Stimulated activated CD4-positive, alpha-beta T cell treated with anti-CD3 and anti-CD28 coated beads, Interleukin-2, amount 100 ng/mL, for 4 hours (primary cell): ENCODE measurements at places on chromosomes 11 and 22.

DNA sequence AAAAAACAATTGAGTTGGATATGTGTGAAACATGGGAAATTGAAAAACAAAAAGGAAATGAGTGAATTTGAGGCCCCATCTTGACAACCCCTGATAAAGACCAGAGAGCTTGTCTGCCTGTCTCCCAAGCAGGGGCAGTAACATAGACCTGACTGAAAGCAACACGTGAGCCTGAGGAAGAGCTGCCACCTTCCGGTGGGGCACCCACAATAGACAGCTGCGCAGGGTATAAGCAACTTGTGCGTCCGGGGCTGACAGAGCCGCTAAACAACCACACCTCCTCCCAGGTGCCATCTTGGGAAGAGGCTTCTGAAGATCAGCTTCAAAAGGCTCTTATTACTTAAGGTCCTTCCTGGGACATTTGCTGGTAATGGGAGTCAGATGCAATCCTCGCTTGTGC is 166.8 kb downstream of the NTM start:
- no peak for DNase-seq

DNA sequence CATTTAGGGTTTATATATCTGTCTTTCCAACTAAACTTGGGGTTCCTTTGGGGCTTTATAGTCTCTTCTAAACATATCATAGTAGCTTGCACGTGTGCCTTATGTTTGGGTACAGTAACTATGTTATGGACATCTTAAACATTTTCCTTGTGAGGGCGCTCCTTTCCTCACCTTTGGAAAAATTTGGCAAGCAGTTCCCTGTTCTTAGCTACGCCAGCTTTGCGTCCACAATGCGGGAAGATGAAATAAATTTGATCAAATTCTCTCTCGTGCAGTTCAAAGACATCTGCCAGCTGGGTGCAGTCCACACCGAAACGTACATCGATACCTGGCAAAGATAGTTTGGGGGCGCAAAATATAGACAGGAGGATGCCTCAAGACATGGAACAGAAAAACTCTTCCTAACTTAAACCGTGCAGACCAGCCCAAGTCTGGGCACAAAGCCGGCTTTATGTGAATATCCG is 548 bp downstream of the FDXACB1 start:
- no peak for DNase-seq

DNA sequence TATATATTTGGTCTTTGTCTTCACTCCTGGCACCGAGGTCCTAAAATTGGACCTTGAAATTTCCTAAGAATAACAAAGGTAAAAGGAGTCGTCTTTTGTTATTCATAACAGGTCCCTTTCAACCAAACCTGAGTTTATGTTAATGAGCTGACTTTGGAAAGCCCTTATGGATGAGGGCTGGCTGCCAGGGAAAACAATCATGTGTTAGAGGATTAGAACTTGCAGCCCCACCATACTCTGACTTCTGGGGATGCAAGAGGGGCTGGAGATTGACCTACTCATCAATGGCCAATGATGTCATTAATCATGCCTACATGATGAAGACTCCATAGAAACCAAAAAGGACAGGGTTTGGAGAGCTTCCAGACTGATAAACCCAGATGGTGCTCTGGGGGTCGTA is 118.9 kb downstream of the MRTFA start:
- DNase-seq: no peak

- no peak for DNase-seq
Measured at GRCh38 chr11:126630893-126631798, 275.7 kb downstream of the ST3GAL4 start.

DNA sequence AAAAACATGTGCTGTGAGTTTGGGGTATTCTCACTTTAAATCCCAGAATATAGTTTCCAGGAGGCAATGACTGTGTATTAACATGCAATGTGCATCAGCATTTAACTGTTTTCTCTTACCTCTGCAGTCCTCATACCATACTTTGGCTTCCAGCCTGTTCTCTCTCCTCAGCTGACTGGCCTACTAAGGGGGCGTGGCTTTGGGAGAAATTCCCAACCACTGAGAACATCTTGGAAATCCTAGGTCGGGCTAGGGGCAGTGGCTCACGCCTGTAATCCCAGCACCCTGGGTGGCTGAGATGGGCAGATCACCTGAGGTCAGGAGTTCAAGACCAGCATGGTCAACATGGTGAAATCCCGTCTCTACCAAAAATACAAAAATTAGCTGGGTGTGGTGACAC is 13.5 kb upstream of the ZC3H12C start:
- DNase-seq: no peak
